ENCODE measurements at places on chromosomes 13 and 19. TPM values are rescaled to one million over a fixed set of nuclear protein-coding genes. Genes with fewer than 3 reads are reported as not detected.

The RFPL4A gene
- not detected for total RNA-seq

GRCh38 chr13:62631619-62632018, 1216.0 kb upstream of the PCDH20 start:
- no peak for DNase-seq

The SPACA4 gene
- total RNA-seq = not detected

DNA sequence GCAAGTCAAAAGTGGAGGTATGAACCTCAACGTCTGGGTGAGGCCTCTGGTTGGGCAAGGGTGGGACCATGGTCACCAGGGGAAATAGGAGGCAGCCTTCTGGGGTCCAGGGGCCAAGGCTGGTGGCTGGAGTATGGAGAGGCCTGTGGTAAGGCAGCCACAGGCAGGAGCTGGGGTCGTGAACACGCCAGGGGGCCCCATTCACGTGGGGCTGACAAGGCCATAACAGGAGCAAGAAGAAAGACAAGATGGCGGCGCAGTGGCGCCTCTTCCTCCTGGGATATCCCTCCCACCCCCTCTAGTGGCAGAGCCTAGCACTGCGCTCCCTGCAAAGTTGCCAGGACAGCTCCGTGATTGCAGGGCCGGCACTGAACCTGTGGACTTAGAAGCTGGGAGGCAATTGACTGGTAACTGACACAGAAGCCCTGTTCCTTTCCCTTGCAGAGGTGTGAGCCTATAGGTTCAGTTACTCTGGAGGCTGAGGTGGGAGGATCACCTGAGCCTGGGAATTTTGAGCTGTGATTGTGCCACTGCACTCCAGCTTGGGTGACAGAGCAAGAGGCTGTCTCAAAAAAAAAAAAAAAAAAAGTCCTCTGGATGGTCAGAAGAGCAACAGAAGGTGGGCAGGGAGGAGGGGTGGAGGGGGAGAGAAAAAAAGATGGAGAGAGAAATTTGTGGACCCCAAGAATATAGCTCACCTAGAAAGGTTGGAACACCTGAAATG, 19.7 kb upstream of the EDDM13 start:
- DNase-seq = peak; percentile 58

DNA sequence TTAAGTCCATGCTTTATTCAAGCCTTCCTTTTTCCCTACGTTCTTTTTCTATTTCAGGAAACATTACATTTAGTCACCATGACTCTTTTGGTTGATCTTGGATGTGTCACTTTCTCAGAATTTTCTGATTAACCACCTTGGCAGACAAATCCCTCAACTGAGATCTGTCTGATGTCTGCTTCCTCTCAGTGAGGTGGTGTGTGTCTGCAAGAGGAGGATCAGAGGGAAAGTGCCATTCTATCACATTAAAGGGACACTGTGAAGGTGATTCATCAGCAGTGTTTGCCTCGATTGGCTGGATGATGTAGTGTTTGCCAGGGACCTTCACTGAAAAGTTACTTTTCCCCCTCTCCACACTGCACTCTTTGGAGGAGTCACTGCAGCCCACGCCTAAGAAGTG, 3.0 kb upstream of the CCNP start:
- peak; percentile 33 for DNase-seq

The LMTK3 gene
- total RNA-seq = 1.1 TPM

All from renal cortical epithelial cell (primary cell).